ENCODE measurements at places on chromosomes 11 and 22.

GRCh38 chr22:42881982-42882656 lies 25.0 kb upstream of the ARFGAP3 start:
- DNase-seq: no peak

DNA sequence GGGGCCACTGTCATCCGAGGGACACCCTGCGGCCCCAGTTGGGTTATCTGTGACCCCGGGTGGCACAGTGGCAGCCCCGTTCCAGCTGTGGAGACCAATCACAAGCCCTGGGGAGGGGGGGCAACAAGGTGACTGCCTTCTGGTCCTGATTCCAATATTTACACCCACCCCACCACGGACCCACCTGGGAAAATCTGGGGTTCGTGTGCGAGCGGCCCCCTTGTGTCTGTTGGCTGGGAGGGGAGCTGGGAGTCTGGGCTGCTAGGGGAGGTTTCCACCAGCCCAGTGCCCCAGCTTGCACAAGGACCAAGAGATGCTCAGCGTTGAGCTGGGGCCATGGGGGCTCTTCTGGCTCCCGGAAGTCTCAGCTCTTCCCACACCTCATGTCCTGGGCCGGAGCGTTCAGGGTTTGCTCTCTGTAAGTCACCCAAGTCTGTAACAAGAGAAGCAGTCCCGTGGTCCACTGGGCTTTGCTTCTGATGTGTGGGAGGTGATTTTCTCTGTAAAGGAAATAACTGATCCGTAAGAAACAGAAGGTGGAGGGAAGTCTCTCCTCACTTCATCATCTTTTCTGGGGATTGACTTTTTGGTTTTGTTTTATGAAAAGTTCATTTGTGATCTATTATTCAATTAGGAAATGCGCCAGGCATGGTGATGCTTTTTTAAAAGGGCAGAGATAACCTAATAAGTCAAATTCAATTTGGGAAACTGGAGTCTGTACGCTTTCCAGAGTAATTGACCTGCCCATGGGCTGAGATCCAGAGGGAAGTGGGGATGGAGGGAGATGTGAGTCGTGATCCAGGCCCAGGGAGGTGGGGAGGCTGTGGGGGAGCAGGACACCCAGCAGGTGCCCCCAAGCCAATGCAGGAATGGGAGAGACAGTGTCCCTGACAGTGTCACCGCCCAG lies 22.4 kb upstream of the GAL start:
- DNase-seq: no peak

DNA sequence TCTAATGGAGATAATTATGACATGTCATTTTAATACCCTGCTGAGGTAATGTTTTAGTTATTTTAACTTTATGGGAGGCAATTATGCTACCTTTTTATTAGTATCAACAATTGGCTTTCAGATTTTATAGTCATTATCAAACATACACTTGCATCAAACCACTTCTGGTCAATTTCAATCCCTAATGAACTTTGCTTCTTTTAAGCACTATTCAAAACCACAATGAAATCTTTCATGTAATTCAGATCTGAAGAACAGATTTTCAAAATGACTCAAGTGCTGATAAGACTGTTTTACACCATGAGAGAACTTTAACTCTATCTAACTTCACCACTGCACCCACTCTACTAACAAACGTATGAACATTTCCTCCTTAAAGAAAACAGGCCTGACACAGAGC lies 25.9 kb upstream of the CCDC34 start:
- no peak for DNase-seq

DNA sequence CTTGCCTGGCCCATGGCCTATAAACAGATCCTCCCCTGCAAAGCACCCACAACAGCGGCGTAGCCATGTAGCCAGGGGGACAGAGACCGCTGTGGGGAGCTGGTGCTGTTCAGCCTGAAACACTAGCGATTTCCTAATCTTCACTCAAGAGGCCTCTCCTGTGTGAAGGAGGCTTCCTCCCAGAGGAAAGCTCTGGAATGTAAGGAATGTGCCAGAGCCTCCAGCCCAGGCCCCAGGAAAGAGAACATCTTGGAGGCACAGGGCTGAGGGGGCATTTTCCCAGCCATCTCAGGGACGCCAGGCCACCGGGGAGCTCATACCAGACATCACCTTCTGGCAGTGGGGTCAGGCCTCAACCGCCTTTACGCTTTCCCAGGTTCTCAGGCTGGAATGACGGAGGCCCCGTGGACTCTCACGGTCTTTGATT lies 24.0 kb downstream of the MIAT start:
- DNase-seq: no peak

- DNase-seq: no peak
These were observed 104.0 kb downstream of the CACNA1I start for GRCh38 chr22:39674536-39674935.

GRCh38 chr22:37501610-37502341 lies 15.6 kb upstream of the MFNG start:
- no peak for DNase-seq

DNA sequence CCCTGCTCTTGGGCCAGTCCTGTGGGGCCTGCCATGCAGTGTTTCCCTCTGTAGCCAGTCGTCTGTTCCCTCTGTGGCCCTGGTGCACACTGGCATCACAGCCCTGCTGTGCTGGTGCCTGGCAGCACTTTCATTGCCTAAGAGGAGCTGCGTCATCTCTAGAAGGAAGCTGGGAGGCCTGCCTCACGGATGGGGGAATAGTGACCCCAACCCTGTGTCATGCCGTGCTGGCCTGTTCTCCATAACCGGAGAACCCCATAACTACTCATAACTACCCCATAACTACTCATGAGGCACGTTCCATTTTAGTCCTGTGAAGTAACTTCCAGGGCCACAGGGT lies 14.0 kb downstream of the RAB36 start:
- DNase-seq: no peak

DNA sequence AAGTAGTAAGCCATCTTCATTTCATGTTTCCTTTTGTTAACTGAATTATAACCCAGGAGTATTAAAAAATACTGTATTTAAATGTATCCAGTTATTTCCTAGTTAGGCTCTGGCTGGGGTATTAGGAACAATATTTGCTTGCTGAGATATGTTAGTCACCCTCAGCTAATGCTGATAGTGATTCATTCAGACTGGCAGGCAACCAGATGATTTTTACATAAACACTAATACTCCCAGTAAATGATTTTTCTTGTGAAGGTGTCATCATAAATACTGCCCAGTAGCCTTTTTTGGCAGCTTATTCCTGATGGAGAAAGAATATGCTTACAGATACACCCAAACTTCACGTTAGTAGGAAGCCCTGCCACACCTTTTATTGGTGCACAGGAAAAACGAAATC lies 8.1 kb downstream of the YWHAH start:
- no peak for DNase-seq

- DNase-seq: no peak
These were observed 133.5 kb downstream of the RBFOX2 start for GRCh38 chr22:35894937-35895708.

DNA sequence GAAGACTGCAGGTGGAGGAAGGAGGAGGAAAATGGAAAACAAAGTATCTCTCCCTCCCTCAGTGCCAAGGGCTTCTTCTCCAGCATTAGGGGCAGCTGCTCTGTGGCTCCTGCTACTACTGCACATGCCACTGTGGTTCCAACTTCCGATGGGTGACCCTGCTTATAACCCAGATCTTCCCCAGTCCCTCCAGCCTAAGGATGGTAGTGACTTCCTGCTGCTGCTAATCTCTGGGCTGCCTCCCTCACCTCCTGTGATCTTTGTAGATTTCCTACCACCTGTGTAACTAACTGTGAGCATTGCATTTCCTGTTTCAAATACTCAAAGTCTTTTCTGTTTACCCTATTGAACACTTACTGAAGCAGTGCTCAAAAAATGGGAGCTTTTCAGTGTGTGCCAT lies 28.7 kb upstream of the TRPC6 start:
- DNase-seq: no peak

DNA sequence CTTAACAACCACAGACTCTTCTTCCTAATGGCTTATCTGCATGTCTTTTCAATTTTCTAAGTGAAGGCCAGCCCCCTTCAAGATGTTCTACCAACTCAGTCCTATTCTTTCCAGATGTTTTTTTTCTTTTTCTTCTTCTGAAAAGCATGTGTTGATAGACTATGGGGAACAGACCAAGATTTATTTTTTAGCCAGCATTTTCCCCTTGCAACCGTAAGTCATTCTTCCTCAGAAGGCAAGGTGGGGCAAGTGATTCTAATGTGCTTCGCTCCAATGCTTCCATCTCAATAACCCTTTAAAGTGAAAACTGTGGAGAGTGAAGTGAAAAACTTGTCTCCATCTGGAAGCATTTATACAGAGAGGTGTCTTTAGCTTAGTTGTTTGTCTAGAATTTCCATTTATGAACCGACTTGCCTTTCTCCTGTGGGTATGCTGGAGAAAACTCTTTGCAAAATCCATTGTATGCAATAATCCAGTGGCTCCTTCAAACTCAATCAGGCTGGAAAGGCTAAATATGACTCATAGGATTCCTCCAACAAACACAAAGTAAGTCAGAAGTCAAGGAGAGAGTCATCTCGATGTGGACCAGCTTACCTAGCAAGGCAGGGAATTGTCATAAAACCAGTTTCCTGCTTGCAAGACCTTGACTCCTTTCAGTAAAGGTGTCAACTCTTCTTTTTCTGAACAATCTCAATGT lies 83.7 kb downstream of the MAML2 start:
- DNase-seq: no peak

GRCh38 chr22:41198027-41198580 lies 7.0 kb upstream of the L3MBTL2 start:
- no peak for DNase-seq

- DNase-seq: no peak
These were observed 3.5 kb upstream of the FOXRED2 start for GRCh38 chr22:36510384-36510783.

DNA sequence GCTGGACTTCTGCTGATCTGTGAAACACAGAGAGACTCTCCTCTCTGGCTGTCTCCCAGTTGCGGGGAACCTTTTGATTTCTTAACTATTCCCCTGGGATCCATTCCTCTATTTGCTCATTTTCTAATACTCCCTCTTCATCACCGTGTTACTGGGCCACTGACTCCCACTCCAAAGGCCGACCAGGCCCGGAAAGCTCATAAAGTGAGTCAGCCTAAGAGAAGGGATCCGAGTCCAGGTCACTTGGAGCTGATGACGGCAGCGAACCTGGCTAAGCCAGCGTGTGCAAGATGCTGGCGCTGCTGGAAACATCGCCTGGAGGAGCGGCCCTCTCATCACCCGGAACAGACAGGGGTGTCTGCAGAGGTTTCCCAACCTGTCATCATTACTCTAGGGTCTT lies 112.8 kb downstream of the FBXO7 start:
- DNase-seq: no peak

DNA sequence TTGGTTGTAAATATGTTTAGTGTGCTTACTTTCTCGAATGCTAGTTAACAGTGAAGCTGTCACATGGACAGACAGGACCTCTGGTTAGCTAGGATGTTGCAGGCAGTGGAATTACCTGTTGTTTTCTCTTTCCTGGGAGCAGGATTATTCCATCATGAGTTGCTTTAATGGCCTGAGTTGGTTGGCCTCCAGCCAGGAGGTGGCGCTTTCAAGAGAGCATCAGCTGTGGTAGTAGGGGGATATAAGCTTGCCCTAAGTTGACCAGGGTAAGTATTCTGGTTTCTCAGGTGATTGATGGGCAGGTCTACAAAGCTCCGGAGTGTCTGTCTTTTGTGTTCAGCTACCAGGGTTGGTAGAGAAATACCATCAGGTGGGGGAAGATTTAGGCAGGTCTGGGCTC lies 43.5 kb downstream of the NELL1 start:
- DNase-seq: no peak

GRCh38 chr11:123559523-123559955 lies 94.9 kb downstream of the SCN3B start:
- no peak for DNase-seq
